Right lobe of liver (tissue), 6 donors: ENCODE measurements at places on chromosomes 1 and 21. TPM values are rescaled to one million over a fixed set of nuclear protein-coding genes. Genes with fewer than 3 reads are reported as not detected.

TCHHL1 gene
- not detected for total RNA-seq

- H3K4me1 ChIP-seq, result no peaks in the 10 kb centered on the region
- no peaks in the 10 kb centered on the region for H3K27me3 ChIP-seq
- no peak for DNase-seq
- H3K36me3 ChIP-seq, result no peaks in the 10 kb centered on the region
Observed at GRCh38 chr1:10873189-10873588, 76.7 kb upstream of the CASZ1 start.

DNA sequence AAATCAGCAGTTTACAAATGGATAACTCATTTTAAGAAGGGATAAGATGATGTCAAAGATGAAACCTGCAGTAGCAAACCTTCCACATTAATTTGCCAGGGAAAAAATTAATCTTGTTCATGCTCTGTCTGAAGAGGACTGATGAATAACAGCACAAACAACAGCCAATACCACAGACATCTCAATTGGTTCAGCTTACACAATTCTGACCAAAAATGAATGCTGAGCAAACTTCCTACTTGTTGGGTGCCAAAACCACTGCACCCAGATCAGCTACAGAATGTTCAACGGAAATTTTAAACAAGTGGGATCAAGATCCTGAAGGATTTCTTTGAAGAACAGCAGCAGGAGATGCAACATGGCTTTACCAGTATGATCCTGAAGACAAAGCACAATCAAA is 98.3 kb downstream of the COQ8A start:
- H3K27me3 ChIP-seq, result no peaks in the 10 kb centered on the region
- H3K4me1 ChIP-seq, result no peaks in the 10 kb centered on the region
- DNase-seq, result no peak

- H3K27ac ChIP-seq, result peak overlapping the region; percentile 75
- no peaks in the 10 kb centered on the region for H3K27me3 ChIP-seq
- no peaks in the 10 kb centered on the region for H3K36me3 ChIP-seq
- H3K4me3 ChIP-seq, result no peak overlapping the region
- peaks cover 9% of the 10 kb centered on the region for H3K4me1 ChIP-seq
- peak; percentile 73 for DNase-seq
Observed at GRCh38 chr1:161185282-161185682, 8.0 kb upstream of the B4GALT3 start.

DNA sequence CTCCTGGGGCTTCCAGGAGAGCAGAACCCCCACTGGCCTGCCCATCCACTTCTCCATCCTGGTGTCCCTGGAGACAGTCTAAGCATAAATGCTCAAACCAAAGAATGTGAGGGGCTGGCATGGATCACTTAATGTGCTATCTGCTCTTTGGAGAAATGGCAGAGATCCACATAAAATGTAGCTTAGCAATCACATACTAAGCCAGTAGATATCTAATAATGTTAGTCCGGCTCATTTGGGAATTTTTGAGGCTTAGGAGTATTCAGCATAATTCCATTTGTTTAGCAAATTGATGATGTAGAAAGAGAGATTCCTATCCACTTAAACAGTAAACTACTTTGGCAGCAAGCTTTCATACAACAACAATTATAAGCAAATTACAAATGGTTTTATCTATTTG is 90.7 kb downstream of the TENT5C start:
- no peak overlapping the region for H3K4me3 ChIP-seq
- H3K4me1 ChIP-seq, result no peaks in the 10 kb centered on the region
- H3K36me3 ChIP-seq, result no peaks in the 10 kb centered on the region
- no peaks in the 10 kb centered on the region for H3K27me3 ChIP-seq
- no peak for DNase-seq
- H3K27ac ChIP-seq, result no peak overlapping the region

ANKRD65 gene
- total RNA-seq, result 0.19 TPM

RCSD1 gene
- 5.1 TPM for total RNA-seq

- no peak overlapping the region for H3K27ac ChIP-seq
- H3K36me3 ChIP-seq, result no peaks in the 10 kb centered on the region
- no peaks in the 10 kb centered on the region for H3K27me3 ChIP-seq
- H3K4me3 ChIP-seq, result no peak overlapping the region
Observed at GRCh38 chr1:187027253-187027652, 198.5 kb downstream of the PLA2G4A start.

FALEC gene
- not detected for total RNA-seq

GRCh38 chr1:238060061-238060460 is 169.3 kb upstream of the ZP4 start:
- no peak overlapping the region for H3K27ac ChIP-seq
- DNase-seq, result no peak
- no peak overlapping the region for H3K4me3 ChIP-seq
- H3K36me3 ChIP-seq, result no peaks in the 10 kb centered on the region
- H3K4me1 ChIP-seq, result no peaks in the 10 kb centered on the region
- H3K27me3 ChIP-seq, result no peaks in the 10 kb centered on the region

DNA sequence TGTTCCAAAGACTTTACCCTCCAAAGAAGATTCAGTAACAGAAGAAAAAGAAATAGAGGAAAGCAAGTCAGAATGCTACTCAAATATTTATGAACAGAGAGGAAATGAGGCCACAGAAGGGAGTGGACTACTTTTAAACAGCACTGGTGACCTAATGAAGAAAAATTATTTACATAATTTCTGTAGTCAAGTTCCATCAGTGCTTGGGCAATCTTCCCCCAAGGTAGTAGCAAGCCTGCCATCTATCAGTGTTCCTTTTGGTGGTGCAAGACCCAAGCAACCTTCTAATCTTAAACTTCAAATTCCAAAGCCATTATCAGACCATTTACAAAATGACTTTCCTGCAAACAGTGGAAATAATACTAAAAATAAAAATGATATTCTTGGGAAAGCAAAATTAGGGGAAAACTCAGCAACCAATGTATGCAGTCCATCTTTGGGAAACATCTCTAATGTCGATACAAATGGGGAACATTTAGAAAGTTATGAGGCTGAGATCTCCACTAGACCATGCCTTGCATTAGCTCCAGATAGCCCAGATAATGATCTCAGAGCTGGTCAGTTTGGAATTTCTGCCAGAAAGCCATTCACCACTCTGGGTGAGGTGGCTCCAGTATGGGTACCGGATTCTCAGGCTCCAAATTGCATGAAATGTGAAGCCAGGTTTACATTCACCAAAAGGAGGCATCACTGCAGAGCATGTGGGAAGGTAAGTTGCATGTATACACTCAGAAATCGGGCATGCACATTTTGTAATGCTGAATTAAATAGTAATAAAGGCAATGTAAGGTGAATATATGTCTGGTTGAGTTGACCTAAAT is 97.2 kb downstream of the ZFYVE9 start:
- H3K4me1 ChIP-seq, result no peaks in the 10 kb centered on the region
- no peak for DNase-seq
- H3K27me3 ChIP-seq, result no peaks in the 10 kb centered on the region

CLCNKA gene
- total RNA-seq, result not detected

DNA sequence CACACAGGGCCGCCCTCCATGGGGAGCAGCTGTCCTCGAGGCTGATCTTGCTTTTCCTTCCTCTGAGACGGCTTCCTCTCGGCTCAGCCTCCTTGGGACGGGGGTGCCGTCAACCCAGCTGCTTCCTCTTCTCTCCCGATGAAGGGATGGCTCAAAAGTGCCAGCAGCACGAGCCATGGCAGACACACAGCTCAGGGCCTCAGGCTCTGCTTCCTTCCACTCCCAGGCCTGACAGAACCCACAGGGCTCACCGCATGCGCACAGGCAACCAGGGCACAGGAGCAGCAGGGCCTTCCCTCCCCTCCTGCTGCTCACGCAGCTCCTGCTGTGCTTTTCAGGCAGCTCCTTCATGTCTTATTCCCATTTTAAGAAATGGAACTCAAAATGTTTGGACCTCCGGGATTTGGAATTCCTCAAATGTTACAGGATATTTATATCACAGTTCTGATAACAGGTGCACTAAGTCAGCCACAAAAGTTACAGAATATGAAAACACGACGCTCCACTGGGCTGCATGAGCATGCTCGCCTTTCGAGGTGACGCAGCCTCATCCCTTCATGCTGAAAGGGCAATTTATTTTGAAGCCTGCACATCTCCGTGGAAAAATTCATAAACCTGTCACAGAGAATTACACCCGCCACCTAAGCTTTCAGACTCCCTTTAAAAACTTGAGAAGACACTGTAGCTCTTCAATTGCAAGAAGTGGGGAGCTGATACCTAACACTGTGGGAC is 84.4 kb downstream of the HSF2BP start:
- no peak overlapping the region for H3K4me3 ChIP-seq
- H3K4me1 ChIP-seq, result no peaks in the 10 kb centered on the region
- no peaks in the 10 kb centered on the region for H3K36me3 ChIP-seq
- no peak overlapping the region for H3K27ac ChIP-seq
- peak; percentile 61 for DNase-seq
- no peaks in the 10 kb centered on the region for H3K27me3 ChIP-seq

GRCh38 chr1:157136133-157136532 is 2.1 kb downstream of the ETV3 start:
- H3K36me3 ChIP-seq, result peaks cover 37% of the 10 kb centered on the region
- no peak overlapping the region for H3K27ac ChIP-seq
- H3K4me1 ChIP-seq, result peaks cover 25% of the 10 kb centered on the region
- DNase-seq, result no peak
- H3K27me3 ChIP-seq, result no peaks in the 10 kb centered on the region

GRCh38 chr1:56484695-56485094 is 94.7 kb downstream of the PLPP3 start:
- no peak overlapping the region for H3K27ac ChIP-seq
- no peaks in the 10 kb centered on the region for H3K36me3 ChIP-seq
- peaks cover 5% of the 10 kb centered on the region for H3K4me1 ChIP-seq
- no peak overlapping the region for H3K4me3 ChIP-seq
- H3K27me3 ChIP-seq, result no peaks in the 10 kb centered on the region

- H3K4me1 ChIP-seq, result no peaks in the 10 kb centered on the region
- H3K4me3 ChIP-seq, result no peak overlapping the region
- no peaks in the 10 kb centered on the region for H3K36me3 ChIP-seq
- H3K27ac ChIP-seq, result no peak overlapping the region
- no peak for DNase-seq
Observed at GRCh38 chr1:74652711-74653139, 20.9 kb downstream of the ERICH3 start.

TNFAIP8L2 gene
- 2.1 TPM for total RNA-seq

LY9 gene
- 0.37 TPM for total RNA-seq

GRCh38 chr1:161274874-161275273 is 16.3 kb downstream of the PCP4L1 start:
- no peaks in the 10 kb centered on the region for H3K27me3 ChIP-seq
- no peaks in the 10 kb centered on the region for H3K36me3 ChIP-seq
- no peak for DNase-seq

GRCh38 chr21:44082648-44083440 is 24.4 kb upstream of the PWP2 start:
- no peak overlapping the region for H3K4me3 ChIP-seq
- peak overlapping the region; percentile 6 for H3K27ac ChIP-seq
- H3K36me3 ChIP-seq, result peaks cover 67% of the 10 kb centered on the region
- no peaks in the 10 kb centered on the region for H3K4me1 ChIP-seq
- no peak for DNase-seq

DNA sequence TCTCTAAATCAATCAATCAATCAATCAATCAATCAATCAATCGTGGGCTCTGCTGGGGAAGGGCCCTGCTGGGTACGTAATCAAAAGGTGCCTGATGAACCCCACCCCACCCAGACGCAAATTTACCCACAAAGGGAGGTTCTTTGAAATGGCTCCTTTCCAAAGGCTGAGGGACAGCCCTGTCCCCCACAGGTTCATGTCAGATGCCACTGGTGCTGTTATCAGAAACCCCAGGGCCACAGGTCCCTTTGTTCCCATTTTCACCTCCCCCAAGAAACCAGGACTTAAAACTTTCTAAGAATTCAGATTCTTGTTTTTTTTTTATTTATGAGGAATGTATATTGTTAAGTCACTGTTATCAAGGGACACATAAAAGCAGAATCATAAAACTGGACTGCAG is 14.2 kb downstream of the CHRNB2 start:
- H3K27ac ChIP-seq, result no peak overlapping the region
- H3K4me3 ChIP-seq, result no peak overlapping the region
- peaks cover 29% of the 10 kb centered on the region for H3K36me3 ChIP-seq
- no peak for DNase-seq

- no peak for DNase-seq
- H3K4me3 ChIP-seq, result no peak overlapping the region
- H3K4me1 ChIP-seq, result no peaks in the 10 kb centered on the region
- no peaks in the 10 kb centered on the region for H3K27me3 ChIP-seq
- peaks cover 3% of the 10 kb centered on the region for H3K36me3 ChIP-seq
- H3K27ac ChIP-seq, result no peak overlapping the region
Observed at GRCh38 chr1:115655306-115655663, 13.5 kb downstream of the VANGL1 start.

- H3K36me3 ChIP-seq, result no peaks in the 10 kb centered on the region
- no peaks in the 10 kb centered on the region for H3K27me3 ChIP-seq
- H3K4me1 ChIP-seq, result no peaks in the 10 kb centered on the region
Observed at GRCh38 chr1:24984800-24985522, 54.9 kb upstream of the RUNX3 start.

GRCh38 chr1:7962014-7962335 is 464 bp downstream of the PARK7 start:
- H3K36me3 ChIP-seq, result no peaks in the 10 kb centered on the region
- no peak for DNase-seq
- peak overlapping the region; percentile 92 for H3K4me3 ChIP-seq

DNA sequence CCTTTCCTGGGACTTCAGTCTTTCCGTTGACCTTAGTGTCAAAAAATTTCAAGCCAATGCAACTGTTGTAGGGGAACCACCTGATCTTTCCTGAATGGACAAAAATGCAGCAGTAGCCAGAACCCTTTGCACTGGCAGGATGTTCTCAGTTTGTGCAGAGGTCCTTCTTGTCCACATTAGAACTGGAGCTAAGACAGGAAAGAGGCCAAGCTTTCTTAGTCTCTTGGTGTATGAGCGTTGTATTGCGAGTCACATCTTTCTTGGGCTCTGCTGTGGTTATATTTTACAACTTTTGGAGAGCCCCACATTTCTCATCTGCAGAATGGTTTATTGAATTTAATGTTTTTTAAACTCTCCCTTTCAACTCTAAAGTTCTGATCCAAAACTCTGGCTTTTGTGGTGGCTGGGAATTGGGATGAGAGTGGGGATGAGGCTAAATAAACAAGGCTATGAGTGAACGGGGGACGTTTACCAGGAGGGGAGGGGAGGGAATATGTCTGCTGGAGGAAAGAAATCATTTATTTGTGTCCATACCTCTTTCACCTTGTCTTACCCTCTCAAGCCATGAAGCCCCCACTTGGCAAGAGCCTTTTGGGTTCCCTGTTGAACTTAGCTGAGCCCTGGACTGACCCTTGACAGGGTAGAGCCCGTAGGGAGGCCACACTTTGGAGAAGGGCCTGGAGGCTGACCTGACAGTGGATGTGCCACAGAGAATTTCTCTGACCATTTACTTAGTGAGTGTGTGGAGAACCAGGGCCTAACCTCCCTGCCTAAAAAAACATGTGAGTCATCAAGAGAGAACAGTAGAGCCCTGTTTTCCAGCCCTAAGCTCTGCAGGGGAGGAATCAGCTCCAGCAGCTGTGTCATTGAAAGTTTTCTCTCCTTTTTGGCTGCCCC is 586 bp downstream of the CHI3L2 start:
- no peak overlapping the region for H3K4me3 ChIP-seq
- no peak for DNase-seq
- H3K4me1 ChIP-seq, result no peaks in the 10 kb centered on the region
- no peak overlapping the region for H3K27ac ChIP-seq
- H3K27me3 ChIP-seq, result no peaks in the 10 kb centered on the region
- no peaks in the 10 kb centered on the region for H3K36me3 ChIP-seq
